A673 (cell line): ENCODE measurements at places on chromosomes 13 and 19. TPM values are rescaled to one million over a fixed set of nuclear protein-coding genes. Genes with fewer than 3 reads are reported as not detected.
A peak's percentile ranks its signal among the peaks of the same experiment; 100 is the strongest.

GRCh38 chr13:105665284-105665683, 870.2 kb downstream of the EFNB2 start:
- no peaks in the 10 kb centered on the region for H3K27me3 ChIP-seq
- no peaks in the 10 kb centered on the region for H3K36me3 ChIP-seq
- no peak for DNase-seq

- H3K36me3 ChIP-seq = no peaks in the 10 kb centered on the region
- no peak for DNase-seq
- H3K27me3 ChIP-seq = no peaks in the 10 kb centered on the region
Observed at GRCh38 chr19:17304386-17305215, 1.1 kb upstream of the MRPL34 start.

DNA sequence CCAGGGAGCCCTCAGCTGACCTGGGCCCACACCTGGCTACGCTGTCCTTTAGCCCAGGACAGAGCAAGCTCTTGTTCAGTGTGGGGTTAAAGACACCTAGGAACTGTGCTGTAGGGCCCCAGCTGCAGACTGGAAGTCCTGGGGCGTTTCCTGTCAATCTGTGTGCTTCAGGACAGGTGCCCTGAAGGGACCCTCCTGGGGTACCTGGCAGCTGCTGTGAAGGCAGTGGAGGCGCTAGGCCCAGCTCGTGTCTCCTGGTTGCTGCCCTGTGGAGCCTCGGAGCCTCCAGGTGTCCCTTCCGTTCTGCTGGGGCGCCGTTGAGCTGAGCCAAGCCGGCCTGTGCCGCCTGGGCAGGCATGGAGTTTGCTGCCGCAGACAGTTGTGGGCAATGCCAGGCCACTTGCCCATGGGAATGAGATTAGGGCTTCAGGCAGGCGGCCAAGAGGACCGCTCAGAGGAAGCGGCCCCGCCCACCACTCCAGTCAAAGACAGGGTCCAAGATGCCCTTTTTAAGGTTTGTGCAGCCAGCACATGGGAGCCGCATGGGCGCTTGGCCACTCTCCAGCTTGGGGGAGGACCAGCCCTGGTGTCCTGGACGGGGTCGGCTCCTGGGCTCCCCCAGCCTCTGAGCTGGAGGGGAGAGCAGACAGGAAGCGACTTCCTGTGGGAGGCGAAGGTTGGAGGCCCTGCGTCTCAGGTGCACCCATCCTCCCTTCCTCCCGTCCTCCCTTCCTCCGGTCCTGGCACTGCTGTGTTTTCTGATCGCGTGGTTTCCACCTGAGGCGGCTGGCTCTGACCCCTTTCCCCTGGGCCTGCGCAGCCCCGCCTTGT, 4.0 kb downstream of the PTBP1 start:
- no peaks in the 10 kb centered on the region for H3K27me3 ChIP-seq
- peaks cover 72% of the 10 kb centered on the region for H3K4me1 ChIP-seq
- H3K27ac ChIP-seq = peak overlapping the region; percentile 64
- DNase-seq = peak; percentile 77
- H3K36me3 ChIP-seq = peaks cover 66% of the 10 kb centered on the region

- no peaks in the 10 kb centered on the region for H3K27me3 ChIP-seq
- peaks cover 35% of the 10 kb centered on the region for H3K36me3 ChIP-seq
- H3K4me3 ChIP-seq = no peak overlapping the region
- no peak overlapping the region for H3K27ac ChIP-seq
- H3K4me1 ChIP-seq = no peaks in the 10 kb centered on the region
Observed at GRCh38 chr13:113591750-113592149, 7.2 kb downstream of the TFDP1 start.

GRCh38 chr19:51695088-51695487, 2.0 kb downstream of the SPACA6 start:
- no peak overlapping the region for H3K27ac ChIP-seq
- no peaks in the 10 kb centered on the region for H3K27me3 ChIP-seq

- H3K36me3 ChIP-seq = no peaks in the 10 kb centered on the region
- H3K4me3 ChIP-seq = no peak overlapping the region
- no peak overlapping the region for H3K27ac ChIP-seq
Observed at GRCh38 chr13:26946684-26947343, 186.2 kb upstream of the GPR12 start.

- DNase-seq = peak; percentile 18
- H3K36me3 ChIP-seq = no peaks in the 10 kb centered on the region
Observed at GRCh38 chr13:78657699-78658629, 991 bp downstream of the OBI1 start.

DNA sequence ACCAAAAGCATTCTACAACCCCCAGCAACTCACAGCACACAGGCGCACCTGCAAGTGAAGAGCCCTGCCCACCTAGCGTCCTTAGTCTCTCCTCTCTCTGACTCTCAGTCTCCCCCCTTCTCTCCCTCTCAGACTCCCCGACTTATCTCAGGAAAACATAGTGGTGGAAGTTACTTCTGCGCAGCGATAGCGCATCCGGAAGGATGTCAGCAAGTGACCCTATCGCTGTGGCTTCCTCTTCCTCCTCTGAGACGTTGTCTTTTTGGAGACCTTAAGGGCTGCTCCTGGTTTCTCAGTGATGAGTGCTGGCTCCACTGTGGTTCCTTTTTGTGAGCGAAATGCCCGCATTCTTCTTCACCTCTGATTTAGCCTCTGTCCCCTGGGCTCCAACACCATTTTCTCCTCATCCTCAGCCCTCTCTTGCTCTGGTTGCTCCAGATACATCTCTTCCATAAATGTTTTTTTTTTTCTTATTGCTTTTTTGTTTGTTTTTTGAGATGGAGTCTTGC, 1.4 kb upstream of the YIF1B start:
- H3K27me3 ChIP-seq = peaks cover 24% of the 10 kb centered on the region
- H3K4me1 ChIP-seq = peaks cover 12% of the 10 kb centered on the region
- H3K4me3 ChIP-seq = no peak overlapping the region
- no peak overlapping the region for H3K27ac ChIP-seq

GRCh38 chr19:33665776-33666595, 44.2 kb downstream of the CHST8 start:
- H3K4me3 ChIP-seq = no peak overlapping the region
- no peaks in the 10 kb centered on the region for H3K27me3 ChIP-seq
- DNase-seq = no peak
- no peak overlapping the region for H3K27ac ChIP-seq

- DNase-seq = no peak
- H3K27ac ChIP-seq = no peak overlapping the region
- H3K4me1 ChIP-seq = no peaks in the 10 kb centered on the region
- peaks cover 26% of the 10 kb centered on the region for H3K27me3 ChIP-seq
- H3K4me3 ChIP-seq = no peak overlapping the region
Observed at GRCh38 chr19:4772566-4772965, 19.0 kb upstream of the FEM1A start.

GRCh38 chr13:34967851-34968562, 25.9 kb downstream of the NBEA start:
- H3K4me3 ChIP-seq = no peak overlapping the region
- no peak overlapping the region for H3K27ac ChIP-seq
- no peak for DNase-seq
- H3K4me1 ChIP-seq = no peaks in the 10 kb centered on the region

DNA sequence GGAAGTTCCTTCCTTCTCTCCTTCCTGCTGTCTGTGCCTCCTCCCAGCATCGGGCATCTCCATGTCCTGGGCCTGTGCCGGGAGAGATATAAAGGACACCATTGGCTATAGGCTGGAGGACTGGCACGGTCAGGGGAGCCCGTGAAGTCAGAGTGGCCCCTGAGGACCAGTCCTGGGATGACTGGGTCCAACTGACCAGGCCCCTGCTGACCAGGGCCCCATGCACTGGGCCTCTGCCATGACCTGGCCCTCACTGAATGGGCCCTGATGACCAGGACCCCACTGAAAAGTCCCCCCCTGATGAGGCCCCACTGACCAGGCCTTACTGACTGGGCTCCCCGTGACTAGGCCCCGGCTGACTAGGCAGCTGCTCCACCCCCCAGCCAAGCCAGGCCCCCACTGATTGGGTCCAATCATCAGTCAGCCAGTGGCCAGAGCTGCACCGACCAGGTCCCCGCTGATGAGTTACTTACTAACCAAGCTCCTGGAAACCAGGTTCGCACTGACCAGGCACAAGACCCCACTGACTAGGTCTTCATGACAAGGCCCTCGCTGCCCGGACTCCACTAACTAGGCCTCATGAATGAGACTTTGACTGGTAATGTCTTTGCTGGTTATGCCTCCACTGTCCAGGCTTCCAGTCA, 20.0 kb upstream of the ZNF14 start:
- no peaks in the 10 kb centered on the region for H3K36me3 ChIP-seq
- H3K4me3 ChIP-seq = no peak overlapping the region
- no peak overlapping the region for H3K27ac ChIP-seq
- DNase-seq = no peak
- H3K4me1 ChIP-seq = no peaks in the 10 kb centered on the region
- no peaks in the 10 kb centered on the region for H3K27me3 ChIP-seq

DNA sequence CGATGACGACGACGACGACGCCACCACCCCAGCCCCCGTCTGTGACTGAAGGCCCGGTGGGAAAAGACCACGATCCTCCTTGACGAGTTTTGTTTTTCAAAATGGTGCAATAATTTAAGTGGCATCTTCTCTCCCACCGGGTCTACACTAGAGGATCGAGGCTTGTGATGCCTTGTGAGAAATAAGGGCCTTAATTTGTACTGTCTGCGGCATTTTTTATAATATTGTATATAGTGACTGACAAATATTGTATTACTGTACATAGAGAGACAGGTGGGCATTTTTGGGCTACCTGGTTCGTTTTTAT, 2.5 kb downstream of the KLF2 start:
- H3K4me1 ChIP-seq = no peaks in the 10 kb centered on the region
- no peaks in the 10 kb centered on the region for H3K36me3 ChIP-seq
- DNase-seq = no peak
- H3K27me3 ChIP-seq = peaks cover 6% of the 10 kb centered on the region
- H3K4me3 ChIP-seq = no peak overlapping the region

GRCh38 chr19:45346449-45346848, 5.9 kb downstream of the KLC3 start:
- no peak overlapping the region for H3K27ac ChIP-seq
- no peaks in the 10 kb centered on the region for H3K4me1 ChIP-seq
- DNase-seq = no peak
- no peaks in the 10 kb centered on the region for H3K27me3 ChIP-seq
- no peaks in the 10 kb centered on the region for H3K36me3 ChIP-seq

Gene C19orf81
- 6.2 and 10.5 TPM in 2 replicates for total RNA-seq

Gene PEAK3
- total RNA-seq = not detected in 2 replicates

Gene ZNF253
- 10.0 and 13.7 TPM in 2 replicates for total RNA-seq

Gene PSG2
- not detected in 2 replicates for total RNA-seq

Gene TNNI3
- 12.8 and 16.5 TPM in 2 replicates for total RNA-seq

Gene RGS9BP
- 0.13 and 0.15 TPM in 2 replicates for total RNA-seq

Gene NEK5
- 0.13 TPM in 1 of 2 replicates, not detected in the other for total RNA-seq

Gene ONECUT3
- not detected in 2 replicates for total RNA-seq

Gene ERICH6B
- not detected in 2 replicates for total RNA-seq
